ENCODE measurements at places on chromosomes 6 and 20. TPM values are rescaled to one million over a fixed set of nuclear protein-coding genes. Genes with fewer than 3 reads are reported as not detected.

- no peak for DNase-seq
Observed at GRCh38 chr6:63600136-63600535, 27.9 kb downstream of the LOC128125822 start.

GRCh38 chr20:46169245-46170171 is 51.4 kb downstream of the CD40 start:
- no peak for DNase-seq

DNA sequence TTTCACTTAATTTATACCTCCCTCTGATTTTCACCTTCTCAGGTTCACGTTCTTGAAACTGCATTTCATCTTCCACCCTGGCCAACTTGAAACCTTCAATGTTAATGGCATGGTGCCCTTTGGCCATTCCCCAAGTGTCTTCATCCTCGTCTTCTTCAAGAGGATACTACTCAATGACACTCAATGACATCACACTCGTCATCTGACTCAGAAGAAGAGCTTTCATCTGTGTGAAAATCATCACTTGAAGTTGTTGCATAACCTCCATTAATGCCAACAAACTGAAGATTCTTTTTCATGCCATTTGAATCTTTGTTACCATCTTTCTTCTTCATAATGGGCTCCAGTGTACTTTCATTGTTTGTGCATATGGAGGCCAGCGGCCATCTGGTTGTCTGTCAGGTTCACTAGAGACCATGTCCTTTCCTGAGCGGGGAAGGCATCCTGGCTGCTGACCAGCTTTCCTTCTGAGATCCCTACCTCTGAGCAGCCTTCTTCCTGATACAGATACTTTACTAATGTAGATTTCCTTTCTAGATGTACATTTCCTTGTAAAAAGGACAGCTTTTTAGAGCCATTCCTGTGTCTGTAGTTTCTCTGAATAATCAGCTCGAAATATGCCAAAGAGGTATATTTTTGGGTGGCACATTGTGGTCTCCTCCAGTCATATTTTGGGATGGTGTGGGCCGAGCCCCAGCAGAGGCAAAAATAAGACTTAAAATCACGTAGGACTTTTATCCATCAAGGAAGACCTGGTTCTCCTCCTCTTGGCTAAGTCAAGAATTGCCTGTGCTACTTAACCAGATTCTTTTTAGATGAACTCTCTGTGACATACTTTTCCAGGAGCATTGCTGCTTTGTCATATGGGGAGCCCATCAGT is 21.3 kb downstream of the TRMT6 start:
- no peak for DNase-seq

GRCh38 chr20:41274152-41274551 is 43.4 kb downstream of the ZHX3 start:
- no peak for DNase-seq

GRCh38 chr6:10230531-10230930 is 184.3 kb downstream of the TFAP2A start:
- DNase-seq, result no peak

- no peak for DNase-seq
Observed at GRCh38 chr6:43886067-43886461, 116.1 kb downstream of the VEGFA start.

DNA sequence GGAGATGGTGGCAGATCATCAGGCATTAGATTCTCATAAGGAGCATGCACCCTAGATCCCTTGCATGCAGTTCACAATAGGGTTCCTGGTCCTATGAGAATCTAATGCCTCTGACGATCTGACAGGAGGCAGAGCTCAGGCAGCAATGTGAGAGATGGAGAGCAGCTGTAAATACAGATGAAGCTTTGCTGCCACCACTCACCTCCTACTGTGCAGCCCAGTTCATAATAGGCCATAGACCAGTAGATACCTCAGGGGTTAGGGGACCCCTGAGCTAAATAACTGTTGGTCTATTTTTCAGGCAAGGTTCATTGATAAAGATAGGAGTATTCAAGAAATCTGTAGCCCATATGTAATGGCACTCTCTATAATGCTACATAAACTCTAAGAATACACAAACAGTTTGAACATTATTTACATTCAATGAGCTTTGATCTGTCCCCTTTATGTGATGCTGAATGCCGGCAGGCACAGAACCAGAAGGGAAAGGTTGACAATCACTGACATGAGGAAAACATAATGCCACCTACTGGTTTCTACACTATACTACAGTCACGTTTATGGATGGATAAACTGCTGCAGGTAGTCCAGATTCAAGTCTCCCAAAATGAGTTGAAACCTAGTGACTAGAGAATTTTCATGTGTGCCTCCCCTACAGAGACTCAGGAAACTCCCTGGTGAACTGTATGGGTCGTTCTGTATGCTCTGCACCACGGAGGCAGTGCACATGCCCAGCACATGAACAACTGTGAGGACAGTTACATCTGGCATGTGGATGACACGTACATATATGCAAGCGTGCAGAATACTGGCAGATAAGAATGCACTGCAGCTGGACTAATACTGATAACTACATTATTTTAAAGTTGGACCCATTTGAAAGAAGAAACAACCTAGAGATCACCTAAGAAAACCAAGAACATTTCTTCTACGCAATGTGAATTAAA is 72.0 kb downstream of the DST start:
- no peak for DNase-seq

- DNase-seq, result no peak
Observed at GRCh38 chr6:155222506-155222905, 41.3 kb upstream of the CLDN20 start.

EYA4 gene
- 8.5 TPM for total RNA-seq

ROS1 gene
- total RNA-seq, result not detected

TRIM31 gene
- not detected for total RNA-seq
